NCI-H2081 treated with DMSO at 0.1 percent for 48 hours (cell line): ENCODE measurements at places on chromosomes 4 and X.

DNA sequence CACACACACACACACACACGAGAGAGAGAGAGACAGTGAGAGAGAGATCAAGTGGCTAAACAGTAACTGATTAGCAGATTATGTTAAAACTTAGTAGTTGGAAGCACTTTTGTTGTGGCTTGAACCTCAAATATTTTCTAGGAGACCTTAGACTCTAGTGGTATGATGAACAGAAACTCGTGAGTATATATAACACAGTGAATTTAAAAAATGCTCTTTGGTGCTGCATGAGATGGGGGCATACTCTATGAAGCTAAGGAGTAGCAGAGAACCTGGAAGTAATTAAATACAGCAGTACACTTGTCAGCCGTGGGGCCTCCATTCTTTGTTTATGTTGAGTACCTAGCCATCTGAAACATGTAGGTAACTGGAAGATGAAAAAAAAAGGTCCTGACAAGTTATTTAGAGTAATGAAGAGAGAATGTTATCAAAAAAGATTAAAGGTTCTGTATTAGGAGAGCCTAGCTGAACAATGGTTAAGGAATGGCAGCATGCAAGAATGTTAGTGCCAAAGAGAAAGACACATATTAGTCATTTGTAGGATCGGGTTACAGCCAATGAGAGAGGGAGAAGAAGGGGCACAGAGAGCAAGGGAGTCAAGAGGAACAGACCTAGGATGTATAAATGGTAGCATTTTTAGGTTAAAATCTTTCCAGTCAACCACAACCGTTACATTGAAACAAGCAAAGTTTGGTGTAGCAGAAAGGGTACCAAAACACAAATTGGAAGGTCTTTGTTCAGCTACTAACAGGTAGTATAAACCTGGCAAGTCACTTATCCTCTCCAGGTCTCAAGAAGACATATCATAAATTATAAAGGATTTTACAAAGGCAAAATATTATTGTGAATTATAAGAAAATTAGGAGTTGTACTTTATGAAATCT lies 316.7 kb upstream of the DIPK2B start:
- no peak for DNase-seq

DNA sequence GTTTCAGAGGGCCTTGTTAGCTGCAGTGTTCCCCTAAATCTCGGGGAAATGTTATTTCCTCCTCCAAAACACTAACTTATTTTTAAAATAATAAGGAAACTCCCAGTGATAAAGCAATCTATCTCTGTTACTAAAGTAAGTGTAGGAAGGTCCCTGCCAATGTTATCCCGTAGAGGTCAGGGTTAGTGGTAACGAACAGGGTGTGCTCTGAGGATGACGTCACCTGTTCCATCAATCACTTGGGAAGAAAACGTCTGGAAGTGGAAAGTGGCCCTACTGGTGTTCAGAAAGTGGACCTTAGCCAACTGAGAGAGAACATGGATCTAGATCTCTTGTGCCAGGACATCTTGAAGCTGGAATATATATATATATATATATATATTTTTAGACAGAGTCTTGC lies 249.5 kb downstream of the BCOR start:
- DNase-seq: no peak

DNA sequence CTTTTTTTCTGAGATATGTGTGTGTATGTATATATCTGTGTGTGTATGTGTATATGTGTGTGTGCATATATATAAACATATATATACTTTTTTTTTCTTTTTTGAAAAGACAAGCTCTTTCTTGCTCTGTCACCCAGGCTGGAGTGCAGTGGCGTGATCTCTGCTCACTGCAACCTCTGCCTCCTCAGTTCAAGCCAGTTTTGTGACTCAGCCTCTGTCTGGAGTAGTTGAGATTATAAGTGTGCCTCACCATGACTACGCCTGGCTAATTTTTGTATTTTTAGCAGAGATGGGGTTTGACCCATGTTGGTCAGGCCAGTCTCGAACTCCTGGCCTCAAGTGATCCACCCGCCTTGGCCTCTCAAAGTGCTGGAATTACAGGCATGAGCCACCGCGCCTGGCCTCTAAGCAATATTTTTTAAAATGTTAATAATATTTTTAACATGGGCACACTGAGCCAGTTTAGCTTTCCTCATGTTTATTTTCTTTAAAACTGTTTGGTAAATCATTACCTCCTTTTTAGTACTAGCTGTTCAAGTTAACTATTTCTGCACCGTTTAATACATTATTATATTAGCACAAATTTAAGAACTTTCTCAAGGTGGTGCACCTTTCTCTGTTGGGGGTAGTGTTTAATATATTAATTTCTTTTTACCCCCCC lies 33.3 kb downstream of the BBS12 start:
- DNase-seq: no peak

- no peak for DNase-seq
Measured at GRCh38 chr4:173211838-173212237, 43.2 kb downstream of the GALNT7 start.

DNA sequence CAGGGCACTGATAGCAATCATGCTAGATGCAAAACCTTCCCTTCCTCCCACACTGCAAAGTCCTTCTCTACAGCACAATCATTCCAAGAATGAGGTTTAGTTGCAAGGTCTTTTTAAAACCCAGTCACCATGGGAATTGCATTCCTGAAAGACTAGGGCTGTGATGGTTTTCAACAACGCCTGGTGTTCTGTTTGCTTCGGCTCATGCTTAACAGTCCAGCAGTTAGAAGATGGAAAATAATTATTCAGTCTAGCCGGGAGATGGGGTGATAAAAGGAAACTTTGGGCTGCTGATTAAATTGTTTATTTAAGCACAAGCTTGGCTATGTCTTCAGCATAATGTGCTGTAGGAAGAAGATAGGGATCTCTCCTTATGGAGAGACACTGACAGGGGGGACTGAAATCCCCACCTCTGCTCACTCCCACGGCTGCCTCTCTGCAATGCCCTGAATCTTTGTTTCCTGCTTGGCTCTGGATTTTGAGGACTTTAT lies 211.4 kb downstream of the MID1IP1 start:
- DNase-seq: no peak

- no peak for DNase-seq
Measured at GRCh38 chr4:135201081-135201480, 999.5 kb upstream of the PABPC4L start.

GRCh38 chr4:108003982-108004515 lies 14.4 kb downstream of the HADH start:
- DNase-seq: no peak

GRCh38 chr4:21596521-21596920 lies 352.1 kb downstream of the KCNIP4 start:
- no peak for DNase-seq

GRCh38 chr4:65014078-65014477 lies 604.8 kb upstream of the TECRL start:
- DNase-seq: no peak

- peak; percentile 90 for DNase-seq
Measured at GRCh38 chr4:5932035-5932568, 39.2 kb upstream of the CRMP1 start.

- DNase-seq: no peak
Measured at GRCh38 chr4:72112514-72113156, 80.8 kb downstream of the NPFFR2 start.

DNA sequence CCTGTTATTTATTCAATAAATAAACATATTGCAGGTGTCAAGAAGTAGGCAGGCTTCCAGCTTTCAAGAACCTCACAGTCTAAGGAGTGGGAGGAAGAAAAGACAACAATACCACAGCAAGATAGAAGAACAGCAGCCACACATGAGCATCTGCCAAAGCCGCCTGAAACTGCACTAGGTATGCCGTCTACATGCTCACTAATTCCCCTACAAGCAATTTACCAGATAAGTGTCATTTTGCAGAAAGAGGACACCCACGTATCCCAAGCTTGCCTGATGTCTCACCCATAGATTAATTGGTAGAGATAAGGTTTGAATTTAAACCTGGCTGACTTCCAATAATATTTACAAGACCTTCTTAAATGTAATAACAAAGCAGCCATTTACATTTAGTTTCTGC lies 439.4 kb upstream of the CPEB2 start:
- no peak for DNase-seq

DNA sequence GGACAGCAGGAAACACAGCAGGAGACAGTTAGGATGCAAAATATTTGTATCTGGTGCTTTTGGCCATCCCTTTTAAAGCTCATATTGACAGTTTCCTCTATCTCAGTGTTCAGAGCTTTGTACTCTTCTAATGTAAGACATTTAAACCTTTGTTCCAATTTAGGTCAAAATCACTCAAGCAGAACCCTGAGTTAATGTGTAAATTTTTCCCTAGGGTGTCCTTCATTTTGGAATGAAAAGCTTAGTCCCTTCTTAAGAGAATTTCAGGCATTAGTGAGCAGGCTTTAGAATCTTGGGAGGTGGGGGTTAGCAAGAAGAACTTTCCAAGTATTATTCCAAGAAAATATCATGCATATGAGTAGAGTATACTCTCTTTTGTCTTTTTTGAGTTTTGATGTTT lies 188.7 kb downstream of the GBA3 start:
- DNase-seq: no peak

DNA sequence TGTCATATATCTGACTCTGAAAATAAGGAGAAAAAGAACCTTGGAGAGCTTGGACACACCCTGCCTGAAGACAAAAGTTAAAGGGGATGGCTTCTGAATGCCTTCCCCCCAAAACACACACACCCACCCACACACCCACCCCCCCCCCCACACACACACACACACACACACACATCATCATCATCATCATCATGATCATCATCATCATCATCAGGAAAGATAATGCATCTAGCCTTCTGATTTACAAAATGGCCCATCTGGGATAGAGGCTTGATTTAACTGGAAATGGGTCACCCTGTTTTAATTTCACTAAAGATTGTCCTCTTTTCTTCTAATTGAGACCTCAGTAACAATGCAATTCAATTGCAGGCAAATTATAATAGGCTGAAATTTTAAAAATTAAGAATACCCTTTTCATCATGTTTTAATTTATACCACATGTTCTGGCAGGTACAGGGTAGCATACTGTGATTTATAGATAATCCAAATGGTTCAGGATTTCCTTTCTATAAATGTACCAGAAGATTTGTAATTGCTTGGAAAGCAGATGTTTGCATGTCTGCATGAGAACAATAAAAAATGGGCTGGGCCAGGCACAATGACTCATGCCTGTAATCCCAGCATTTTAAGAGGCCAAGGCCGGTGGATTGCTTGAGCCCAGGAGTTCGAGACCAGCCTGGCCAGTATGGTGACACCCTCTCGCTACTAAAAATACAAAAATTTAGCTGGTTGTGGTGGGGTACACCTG lies 56.5 kb downstream of the TRIM2 start:
- DNase-seq: no peak

GRCh38 chr4:110897784-110898183 lies 274.9 kb upstream of the PITX2 start:
- no peak for DNase-seq

DNA sequence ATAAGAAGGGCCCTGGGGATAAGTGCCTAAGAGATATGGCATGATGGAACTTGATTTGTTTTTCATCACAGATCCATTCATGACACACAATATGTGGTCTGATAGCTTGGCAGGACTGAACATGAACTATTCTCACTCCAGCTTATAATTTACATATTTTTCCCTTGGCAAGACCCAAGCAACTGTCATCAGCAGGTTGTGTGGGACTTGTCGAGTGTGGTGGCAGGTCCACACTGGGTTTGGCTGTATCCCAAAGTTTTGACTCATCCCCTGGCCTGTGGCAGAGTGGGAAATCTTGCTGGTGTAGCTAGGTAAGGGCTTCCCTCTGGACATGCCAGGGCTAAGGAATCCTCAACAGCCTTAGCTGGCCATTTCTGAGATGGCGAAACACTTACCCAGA lies 81.0 kb upstream of the STIM2 start:
- DNase-seq: no peak

- no peak for DNase-seq
Measured at GRCh38 chr4:82728301-82728700, 70.3 kb downstream of the SCD5 start.

DNA sequence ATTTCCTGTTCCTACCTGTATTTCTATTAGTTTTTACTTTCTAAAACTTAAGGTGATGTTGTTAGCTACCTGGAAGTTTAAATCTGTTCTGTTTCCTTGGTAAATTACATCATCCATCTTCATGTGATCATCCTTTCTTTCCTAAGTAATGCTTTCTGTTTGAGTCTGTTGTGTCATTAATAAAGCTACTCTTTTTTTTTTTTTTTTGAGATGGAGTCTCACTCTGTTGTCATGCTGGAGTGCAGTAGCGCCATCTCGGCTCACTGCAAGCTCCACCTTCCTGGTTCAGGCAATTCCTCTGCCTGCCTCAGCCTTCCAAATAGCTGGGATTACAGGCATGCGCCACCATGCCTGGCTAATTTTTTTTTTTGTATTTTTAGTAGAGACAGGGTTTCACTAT lies 73.3 kb downstream of the FIP1L1 start:
- no peak for DNase-seq

GRCh38 chrX:71366674-71367256 lies 608 bp downstream of the TAF1 start:
- DNase-seq: no peak

- DNase-seq: peak; percentile 25
Measured at GRCh38 chrX:40008791-40009461, 88.8 kb downstream of the BCOR start.
